CMK (cell line): ENCODE measurements at places on chromosomes 6 and 20.

- DNase-seq: no peak
These were observed 46.7 kb downstream of the MAP1LC3A start for GRCh38 chr20:34604980-34605788.

- DNase-seq: no peak
These were observed 22.8 kb downstream of the SLC17A9 start for GRCh38 chr20:62975251-62975760.

DNA sequence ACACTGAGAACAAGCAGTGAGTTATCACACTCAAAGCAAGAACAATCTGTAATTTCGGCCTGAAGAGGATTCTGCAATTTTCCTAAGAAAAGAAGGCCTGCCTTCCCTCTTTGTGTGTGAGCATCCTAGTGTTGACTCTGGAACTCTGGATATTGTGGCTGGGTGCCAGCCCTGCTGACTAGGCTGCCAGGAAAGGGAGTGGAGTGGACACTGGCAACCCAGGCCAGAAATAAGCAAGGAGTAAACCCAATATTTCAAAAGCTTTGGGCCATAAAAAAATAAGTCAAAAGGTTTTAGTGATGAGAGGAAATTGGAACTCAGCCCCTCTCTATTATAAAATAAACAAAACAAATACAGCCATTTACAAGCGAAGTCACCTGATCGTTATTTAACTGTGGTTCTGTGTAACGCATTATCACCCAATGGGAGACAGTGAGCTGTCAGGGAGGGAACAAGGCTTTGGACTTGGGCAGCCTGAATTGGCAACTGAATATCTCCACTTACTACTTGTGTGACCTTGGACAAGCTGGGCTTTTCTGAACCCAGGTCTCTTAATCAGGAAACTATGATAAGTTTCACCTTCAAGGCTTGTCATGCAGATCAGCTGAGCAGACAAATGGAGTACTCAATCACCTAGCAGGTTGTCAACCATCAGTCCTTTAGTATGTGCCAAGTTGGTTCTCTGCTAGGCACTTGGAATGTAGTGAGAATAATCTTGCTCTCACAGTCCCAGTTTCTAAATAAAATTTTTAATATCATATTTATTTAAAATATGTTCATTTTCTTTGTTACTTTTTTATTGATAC, 196.2 kb downstream of the PAX1 start:
- no peak for DNase-seq

DNA sequence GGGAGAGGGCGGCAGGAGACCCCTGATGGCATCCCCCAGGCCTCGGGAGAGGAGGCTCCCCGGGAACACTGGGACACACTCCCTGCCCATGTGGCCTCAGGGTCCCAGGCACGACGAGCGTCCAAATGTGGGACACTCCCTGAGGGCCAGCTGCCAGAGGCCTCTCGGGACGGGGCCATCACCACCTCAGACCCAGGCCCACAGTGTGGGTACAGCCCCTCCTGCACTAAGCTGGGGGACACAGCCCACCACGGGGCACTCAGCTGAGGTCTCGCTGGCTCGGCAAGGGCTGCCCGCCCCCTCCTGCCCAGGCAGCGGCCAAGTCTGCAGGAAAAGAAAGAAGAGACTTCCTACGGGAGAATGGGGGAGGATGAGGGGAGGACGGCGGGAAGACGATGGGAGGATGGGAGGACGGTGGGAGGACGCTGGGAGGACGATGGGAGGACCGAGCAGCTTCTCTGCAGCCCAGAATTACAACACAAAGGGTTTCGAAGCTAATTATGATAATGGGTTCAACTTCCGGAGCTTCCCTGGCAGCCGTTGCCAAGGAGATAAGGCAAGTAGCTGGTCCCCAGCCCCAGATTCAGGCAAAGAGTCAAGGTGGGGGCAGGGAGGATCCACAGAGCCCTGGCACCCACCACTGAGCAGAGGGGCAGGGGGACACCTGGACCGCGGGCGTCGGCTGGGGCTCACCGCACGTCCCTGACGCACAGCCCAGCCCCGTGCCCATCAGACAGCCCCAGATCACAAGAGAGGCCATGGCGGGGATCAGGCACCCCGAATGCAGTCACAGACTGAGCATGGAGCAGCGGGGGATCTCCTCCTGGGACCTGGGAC, 17.5 kb downstream of the KCNQ2 start:
- no peak for DNase-seq

GRCh38 chr6:157108923-157109322, 214.4 kb downstream of the TMEM242 start:
- no peak for DNase-seq
